ENCODE measurements at places on chromosomes 7 and 10. TPM values are rescaled to one million over a fixed set of nuclear protein-coding genes. Genes with fewer than 3 reads are reported as not detected.

Gene PAXIP1
- total RNA-seq: 18.0 TPM

Gene EVX1
- total RNA-seq: not detected

DNA sequence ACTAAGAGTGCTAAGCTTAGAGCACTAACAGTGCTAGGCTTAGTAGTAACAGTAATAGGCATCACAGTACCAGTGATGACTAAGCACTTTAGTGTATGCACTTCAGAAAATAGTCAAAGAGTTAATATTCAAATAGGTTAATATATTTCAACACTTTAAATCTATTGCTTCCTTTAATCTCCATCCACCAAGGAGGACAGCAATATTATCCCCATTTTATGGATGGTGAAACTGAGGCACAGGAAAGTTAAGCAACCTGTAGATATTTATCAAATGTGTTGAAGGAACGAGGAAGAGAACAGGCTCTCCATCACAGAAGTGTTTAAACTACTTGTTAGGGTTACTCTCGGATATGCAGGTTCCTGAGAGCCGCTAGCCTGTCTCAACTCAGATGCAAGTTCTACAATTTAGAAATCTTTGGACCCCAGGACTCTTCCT is 165.5 kb downstream of the PRKAG2 start:
- no peak for DNase-seq

Gene SAMD9L
- 2.4 TPM for total RNA-seq

DNA sequence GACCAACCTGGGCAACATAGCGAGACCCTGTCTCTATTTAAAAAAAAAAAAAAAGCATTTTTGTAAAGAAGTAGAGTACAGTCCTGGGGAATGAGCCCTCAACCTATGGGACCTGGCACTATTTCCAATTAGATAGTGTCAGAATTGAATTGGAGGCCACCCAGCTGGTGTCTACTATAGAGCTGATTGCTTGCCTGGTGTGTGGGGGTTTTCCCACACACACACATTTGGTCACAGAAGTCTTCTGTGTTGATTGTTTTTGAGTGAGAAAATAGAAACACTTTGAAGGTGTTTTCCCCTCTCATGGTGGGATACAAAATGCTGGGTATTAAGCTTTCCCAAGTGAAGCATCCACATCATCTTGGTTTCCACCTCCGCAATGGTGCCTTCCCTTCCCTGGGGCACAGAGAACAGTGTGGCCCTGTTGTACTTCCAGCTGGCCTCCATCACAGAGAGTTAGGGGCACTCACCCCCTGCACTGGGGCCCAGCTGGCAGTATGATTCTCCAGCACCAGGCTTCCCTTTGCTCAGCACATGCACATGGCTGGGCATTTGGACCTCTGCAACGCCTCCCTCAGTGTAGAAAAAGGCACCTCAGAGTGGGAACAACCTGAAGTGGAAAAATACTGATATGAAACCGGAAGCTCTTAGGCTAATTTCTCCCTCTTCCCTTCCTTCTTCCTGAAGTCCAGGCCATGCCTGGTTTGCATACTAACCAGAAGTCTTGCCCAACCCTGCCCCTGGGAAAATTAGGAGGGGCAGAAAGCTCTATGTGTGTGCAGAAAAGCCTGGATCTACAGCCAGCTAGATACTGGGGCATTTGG is 10.7 kb upstream of the NFKB2 start:
- DNase-seq: no peak

Gene VIPR2
- not detected for total RNA-seq

DNA sequence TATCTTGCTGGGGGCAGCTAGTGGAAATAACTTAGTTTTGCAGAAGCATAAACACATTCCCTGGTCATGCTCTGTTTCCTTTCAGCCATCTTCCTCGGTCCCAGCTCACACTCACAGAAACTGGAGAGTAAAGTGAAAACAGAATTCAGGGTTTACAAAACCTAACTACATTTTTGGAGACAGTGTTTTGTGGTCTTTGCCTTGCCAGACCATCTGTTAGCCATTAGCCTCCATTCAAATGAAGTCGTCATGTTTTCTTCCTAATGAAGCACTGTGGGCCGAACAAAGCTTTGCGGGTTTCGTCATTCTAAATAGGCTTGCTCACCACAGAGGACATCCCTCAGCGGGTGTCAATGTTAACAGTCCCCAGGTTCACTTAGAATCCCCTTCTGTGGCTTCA is 214.6 kb upstream of the TMEM72 start:
- no peak for DNase-seq

Gene MNX1
- total RNA-seq: not detected

Gene XRCC2
- total RNA-seq: 10.5 TPM

DNA sequence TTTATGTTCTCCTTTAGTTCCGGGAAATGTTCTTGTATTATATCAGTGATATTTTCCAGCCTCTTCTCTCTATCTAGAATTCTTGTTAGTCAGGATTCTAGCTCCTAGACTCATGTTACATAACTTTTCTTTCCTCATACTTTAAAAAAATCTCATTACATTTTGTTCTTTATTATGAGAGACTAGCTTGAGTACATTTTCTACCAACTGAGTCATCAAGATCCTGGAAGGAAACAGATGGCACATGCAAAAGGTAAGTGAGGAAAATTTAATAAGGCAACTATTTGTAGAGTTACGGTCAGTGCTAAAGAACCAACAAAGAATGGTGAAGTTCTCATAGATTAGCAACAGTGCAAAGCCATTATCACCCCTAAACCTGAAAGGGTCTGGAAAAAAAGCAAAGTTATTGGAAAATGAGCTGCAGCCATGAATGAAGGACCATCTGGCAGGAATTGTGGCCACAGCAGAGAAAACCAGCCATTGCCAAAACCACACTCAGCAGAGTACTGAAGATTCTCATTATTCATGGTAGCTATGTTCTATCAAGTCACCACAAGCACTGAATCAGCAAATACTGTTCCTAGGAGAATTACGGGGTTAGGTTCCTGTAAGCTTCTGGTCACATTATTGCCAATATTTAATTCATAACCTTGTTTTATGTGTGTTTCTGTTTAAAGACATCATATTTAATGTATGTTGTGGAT is 98.3 kb upstream of the C7orf33 start:
- peak; percentile 28 for DNase-seq

All from HT1080 (cell line).